Right ventricle myocardium superior (tissue), 1 donor: ENCODE measurements at places on chromosomes 6 and 20. TPM values are rescaled to one million over a fixed set of nuclear protein-coding genes. Genes with fewer than 3 reads are reported as not detected.

PCMT1 gene
- 182 TPM for total RNA-seq

ADGRG6 gene
- 3.2 TPM for total RNA-seq

DOK5 gene
- total RNA-seq = 2.9 TPM

GRCh38 chr20:8578161-8578865 is 446.2 kb downstream of the PLCB1 start:
- DNase-seq = no peak

GRCh38 chr20:63576311-63576710 is 2.3 kb upstream of the HELZ2 start:
- DNase-seq = no peak

DNA sequence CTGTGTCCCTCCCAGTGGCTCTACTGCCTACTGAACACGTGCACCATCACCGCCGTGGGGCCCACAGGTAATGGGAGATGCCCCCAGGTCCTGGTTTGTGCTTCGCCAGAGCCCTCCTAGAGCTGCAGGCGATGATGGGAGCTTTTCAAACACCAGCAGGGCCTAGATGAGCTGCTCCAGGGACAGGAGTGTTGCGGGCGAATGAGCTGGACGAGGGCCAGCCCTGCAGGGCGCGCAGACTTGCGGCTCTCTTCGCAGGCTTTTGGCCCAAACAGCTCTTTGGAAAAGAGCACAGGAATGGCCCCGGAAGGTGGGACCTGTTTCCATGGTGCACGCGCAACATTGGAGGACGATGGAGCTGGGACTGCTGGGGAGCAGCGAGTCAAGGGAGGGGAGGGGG is 409.3 kb upstream of the SULF2 start:
- DNase-seq = no peak

DNA sequence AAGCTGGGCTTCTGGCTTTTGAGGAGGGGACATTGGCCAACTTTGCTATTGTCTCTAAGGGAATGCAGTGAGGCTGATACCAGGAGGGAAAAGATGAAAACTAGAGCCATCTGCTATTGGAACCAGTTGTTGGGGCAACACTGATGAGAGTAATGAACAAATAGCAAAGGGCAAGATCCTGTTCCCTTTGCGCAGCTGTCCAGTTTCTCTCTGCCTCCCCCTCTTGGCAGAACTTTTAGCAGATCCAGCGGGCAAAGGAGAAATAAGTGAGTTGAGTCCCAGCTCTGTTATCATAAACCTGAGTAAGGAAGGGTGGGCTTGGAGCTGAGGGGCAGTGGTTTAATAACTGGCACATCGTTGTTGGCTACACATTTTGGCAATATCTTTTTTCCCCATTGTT is 126.8 kb downstream of the AKAP7 start:
- no peak for DNase-seq

- no peak for DNase-seq
Measured at GRCh38 chr6:168277274-168277669, 42.3 kb downstream of the DACT2 start.

DNA sequence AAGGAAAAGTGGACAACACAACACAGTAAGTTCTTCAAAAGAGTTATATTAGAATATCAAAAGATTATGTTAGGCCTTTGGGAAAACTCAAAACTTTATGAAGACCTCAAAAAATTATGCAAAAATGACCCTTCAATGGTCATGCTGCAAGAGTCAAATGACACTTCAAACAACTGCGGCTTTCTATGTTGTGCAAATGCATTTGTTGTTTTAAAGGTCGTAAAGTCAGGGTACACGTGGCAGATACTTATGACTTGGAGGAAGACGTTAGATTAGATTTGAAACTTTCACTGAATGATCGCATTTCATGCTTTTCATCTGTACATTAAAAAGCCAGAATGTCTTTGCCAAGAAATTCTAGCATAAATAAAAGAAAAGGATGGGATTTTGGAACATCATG is 31.4 kb downstream of the BCAS1 start:
- DNase-seq = no peak

DNA sequence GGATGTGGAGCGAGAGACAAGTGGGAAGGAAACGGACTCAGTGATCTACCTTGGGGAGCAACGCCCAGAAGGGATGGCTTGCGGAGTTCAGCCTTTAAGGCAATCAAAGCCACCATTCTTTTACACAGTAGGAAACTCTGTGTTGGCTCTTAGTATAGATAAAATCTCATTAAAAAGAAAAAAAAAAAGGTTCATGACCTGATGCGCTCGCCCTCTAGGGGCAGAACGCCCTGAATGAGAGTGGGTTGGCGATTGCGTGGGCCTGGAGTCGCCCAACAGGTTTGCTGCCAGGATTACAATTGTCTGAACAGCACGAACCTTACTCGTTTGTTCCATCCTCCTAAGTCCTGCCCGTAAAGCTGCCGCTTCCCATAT is 1.2 kb downstream of the TPD52L1 start:
- DNase-seq = no peak

DNA sequence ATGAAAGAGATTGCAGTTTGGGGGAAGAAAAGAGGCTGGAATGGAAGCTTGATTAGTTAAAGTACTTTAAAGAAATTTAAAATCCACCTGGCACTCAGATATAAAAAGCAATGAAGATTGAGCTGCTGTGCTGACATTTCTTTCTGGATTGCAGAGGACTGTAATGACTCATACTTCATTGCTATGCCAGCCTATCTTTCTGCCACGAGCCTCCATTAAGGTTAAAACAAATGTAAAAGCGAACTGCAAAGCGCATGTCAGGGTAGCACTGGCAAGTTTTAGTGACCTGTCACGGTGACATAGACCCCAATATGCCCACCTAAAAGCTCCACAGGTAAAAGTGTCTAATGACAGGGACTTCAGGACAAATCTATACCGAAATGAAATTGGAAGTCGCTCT is 449.6 kb downstream of the C6orf118 start:
- DNase-seq = no peak

DNA sequence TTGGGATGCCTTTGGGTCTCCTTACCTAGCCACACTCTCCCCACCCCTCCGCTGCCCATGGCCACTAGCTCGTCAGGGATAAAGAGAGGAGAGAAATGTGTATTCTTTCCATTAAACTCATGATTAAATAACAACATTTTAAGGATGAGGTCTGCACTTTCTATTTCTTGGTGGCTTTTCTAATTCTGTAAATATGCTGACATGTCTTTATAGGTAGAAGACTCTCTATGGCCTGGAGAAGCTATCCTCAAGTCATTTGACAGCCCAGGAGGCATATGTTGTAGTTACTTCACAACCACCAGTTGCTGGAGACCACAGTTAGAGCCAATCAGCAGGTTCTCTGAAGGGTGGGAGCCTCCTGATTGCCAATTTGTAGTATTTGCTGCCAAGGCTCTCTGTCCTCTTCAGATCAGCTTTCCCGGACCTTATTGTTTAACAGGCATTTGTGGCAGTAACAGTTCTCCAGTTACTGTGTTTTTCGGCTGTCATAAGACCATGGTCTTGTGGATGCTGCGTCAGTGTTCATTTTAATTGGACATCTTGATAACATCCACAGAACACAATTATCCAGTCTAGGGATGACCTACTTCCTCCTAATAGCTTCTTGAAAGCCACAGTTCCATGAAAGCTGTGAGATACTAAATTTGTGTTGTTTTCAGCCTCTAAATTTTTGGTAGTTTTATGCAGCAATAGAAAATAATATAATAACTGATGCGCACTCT is 205.0 kb upstream of the KCNQ5 start:
- no peak for DNase-seq

GRCh38 chr6:36252005-36252404 is 17.9 kb upstream of the PNPLA1 start:
- no peak for DNase-seq

- peak; percentile 43 for DNase-seq
Measured at GRCh38 chr6:84033523-84034451, at the start of gene MRAP2. Gene MRAP2 (plus strand): TSS chr6:84033772. CDS start chr6:84055319, 21,547 bp downstream.

- DNase-seq = no peak
Measured at GRCh38 chr6:157099912-157100593, 223.3 kb downstream of the TMEM242 start.

- DNase-seq = no peak
Measured at GRCh38 chr6:70379473-70380013, 33.8 kb upstream of the FAM135A start.

DNA sequence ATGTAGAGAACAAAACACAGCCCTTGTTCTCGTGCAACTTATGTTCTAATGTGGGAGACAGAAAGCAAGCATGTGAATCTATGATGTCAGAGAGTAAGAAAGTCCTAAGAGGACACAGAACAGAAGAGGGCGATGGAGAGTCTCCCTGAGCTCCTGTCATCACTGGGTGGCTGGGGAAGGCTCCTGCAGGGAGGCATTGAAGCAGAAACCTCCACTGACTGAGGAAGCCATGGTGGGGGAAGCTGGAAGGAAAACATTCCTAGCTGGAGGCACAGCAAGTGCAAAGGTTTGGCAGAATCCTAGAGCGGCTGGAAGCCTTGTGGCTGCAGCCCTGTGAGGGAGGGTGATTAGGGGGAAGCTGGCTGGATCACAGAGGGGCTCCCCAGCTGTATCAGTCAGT is 248.0 kb downstream of the CDH26 start:
- no peak for DNase-seq

DNA sequence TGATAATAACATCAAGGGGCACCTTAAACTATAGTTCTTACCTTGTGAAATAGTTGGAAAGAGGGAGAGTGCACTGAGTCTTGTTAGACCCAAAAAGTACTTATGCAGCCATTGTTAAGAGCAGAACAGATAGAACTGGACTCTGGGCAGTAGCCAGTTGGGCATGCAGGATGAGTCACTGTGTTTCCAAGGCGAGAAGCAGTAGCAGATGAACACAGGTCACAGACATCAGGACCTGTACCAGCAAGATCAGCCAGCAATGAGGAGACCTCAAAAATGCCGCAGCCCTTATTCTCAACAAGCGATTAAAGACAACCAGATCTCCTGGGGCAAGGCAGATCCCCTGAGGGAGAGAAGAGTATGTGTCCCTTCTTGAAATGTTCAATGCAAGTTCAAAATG is 79.0 kb downstream of the SAMD3 start:
- DNase-seq = no peak

DNA sequence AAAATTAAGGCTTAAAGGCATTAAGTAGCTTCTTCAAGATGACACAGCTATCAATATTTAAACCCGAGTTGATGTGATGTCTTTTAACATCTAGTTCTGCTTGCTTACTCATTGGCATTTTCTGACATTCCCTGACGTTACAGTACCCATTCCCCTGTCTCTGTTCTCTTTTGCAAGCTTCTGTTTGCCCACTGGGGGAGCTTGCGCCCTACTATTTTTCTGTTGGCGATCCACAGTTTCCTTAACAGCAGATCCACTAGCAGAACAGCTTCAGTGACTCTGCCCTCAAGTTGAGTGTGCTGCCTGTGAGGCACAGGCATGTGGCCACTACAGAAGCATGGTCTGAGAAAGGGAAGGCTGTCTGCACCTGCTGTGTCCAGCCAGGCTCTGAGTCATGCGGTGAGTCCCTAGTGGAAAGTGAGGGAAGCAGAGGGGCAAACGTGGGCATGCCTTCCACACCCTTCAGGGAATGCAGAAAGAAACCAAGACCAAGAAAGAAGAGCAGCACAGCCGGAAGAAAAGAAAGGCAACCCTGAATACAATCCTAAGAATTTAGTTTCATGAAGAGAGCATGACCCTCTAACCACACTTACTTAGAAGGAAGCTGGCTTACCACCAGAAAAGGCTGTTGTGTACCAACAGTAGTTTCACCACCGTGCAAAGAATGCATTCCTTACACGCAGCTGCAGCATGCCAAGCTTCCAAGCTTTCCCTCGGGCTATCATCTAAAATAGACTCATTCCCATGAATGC is 97.7 kb upstream of the VGLL2 start:
- DNase-seq = no peak

DNA sequence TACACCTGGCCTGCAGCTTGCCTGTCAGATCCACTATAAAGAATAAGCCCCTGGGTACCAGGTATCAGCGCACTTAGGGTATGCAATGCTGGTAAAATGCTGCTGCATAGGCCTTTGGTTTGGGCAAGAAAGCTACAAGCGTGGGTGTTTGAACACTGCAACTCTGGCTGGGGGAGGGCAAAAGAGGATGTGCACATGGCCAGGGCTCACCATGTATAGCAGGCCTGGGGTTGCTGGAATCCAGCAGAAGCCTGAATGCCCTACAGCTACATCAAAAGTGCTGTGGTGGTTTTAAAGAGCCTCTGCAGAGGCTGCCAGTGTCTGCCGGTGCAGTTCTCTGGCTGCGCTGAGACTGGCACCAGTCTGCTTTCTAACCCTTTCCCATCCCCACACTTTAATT is 51.7 kb downstream of the UQCC1 start:
- no peak for DNase-seq

DNA sequence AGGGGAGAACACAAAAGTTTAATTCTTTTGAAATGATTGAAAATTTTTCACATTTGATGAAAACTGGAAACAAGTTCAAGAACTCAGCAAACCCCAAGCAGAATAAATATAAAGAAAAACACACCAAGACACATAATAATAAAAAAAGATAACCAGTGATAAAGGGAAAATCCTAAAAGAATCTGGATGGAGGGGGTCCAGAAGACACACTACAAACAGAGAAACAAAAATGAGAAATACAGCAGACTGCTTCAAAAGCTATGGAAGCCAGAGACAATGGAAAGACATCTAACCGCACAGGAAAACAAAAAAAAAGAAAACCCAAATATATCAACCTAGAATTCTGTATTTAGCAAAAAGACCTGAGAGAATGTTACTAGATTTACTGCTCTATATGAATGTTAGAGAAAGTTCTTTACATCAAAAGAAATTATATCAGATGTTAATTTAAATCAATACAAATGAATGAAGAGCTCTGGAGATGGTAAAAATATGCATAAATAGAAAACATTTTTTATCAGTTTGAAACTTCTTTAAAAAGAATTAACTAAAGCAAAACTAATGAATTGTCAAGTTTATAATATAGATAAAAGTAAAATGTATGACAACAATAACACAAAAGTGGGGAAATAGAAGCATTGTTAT is 310.7 kb upstream of the PREP start:
- no peak for DNase-seq

DNA sequence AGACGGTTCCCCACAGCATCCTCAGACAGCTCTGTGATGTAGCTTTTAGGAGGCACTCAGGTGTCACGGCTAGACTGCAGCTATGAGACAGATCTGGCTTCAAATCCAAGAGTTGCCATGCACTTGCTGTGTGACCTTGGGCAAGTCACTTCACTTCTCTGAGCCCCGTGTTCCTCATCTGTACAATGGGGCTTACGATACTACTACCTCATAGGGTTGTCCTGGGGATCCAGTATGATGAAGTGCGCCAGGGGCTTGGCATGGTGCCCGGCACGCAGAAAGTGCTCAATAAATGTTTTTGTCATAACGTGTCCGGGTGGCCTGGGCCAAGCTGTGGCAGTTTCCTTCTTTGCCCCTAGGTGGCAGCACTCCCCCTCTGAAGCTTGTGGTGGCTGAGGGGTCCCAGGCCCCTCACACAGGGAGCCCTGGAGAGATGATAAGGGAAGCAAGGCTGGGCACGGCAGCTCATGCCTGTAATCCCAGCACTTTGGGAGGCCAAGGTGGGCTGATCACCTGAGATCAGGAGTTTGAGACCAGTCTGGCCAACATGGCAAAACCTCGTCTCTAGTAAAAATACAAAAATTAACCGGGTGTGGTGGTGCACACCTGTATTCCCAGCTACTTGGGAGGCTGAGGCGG is 19.1 kb upstream of the CHMP4B start:
- DNase-seq = peak; percentile 61
